ENCODE measurements at places on chromosomes 4 and X. TPM values are rescaled to one million over a fixed set of nuclear protein-coding genes. Genes with fewer than 3 reads are reported as not detected.

CXCL3 gene
- total RNA-seq = 1.3 TPM

PRSS48 gene
- total RNA-seq = not detected

C1QTNF7 gene
- not detected for total RNA-seq

ASMT gene
- not detected for total RNA-seq

SLC25A4 gene
- total RNA-seq = 13.9 TPM

UGT2A1 gene
- total RNA-seq = not detected

GASK1B gene
- total RNA-seq = 238 TPM
